Naive B cell (primary cell): ENCODE measurements at places on chromosomes 16 and 17. TPM values are rescaled to one million over a fixed set of nuclear protein-coding genes. Genes with fewer than 3 reads are reported as not detected.

- no peaks in the 10 kb centered on the region for H3K4me1 ChIP-seq
- no peak overlapping the region for H3K4me3 ChIP-seq
- no peak overlapping the region for H3K27ac ChIP-seq
- peaks cover 8% of the 10 kb centered on the region for H3K27me3 ChIP-seq
- peaks cover 5% of the 10 kb centered on the region for H3K36me3 ChIP-seq
- DNase-seq, result no peak
Observed at GRCh38 chr16:84897911-84898377, 78.2 kb downstream of the CRISPLD2 start.

- H3K36me3 ChIP-seq, result no peaks in the 10 kb centered on the region
- H3K27ac ChIP-seq, result no peak overlapping the region
- H3K27me3 ChIP-seq, result no peaks in the 10 kb centered on the region
- no peak overlapping the region for H3K4me3 ChIP-seq
- H3K4me1 ChIP-seq, result peaks cover 10% of the 10 kb centered on the region
- no peak for DNase-seq
Observed at GRCh38 chr16:49628148-49628547, 227.8 kb downstream of the ZNF423 start.

- no peak overlapping the region for H3K27ac ChIP-seq
- H3K36me3 ChIP-seq, result peaks cover 21% of the 10 kb centered on the region
- DNase-seq, result no peak
- peaks cover 5% of the 10 kb centered on the region for H3K4me1 ChIP-seq
Observed at GRCh38 chr16:22424161-22424937, 49.9 kb upstream of the CDR2 start.

DNA sequence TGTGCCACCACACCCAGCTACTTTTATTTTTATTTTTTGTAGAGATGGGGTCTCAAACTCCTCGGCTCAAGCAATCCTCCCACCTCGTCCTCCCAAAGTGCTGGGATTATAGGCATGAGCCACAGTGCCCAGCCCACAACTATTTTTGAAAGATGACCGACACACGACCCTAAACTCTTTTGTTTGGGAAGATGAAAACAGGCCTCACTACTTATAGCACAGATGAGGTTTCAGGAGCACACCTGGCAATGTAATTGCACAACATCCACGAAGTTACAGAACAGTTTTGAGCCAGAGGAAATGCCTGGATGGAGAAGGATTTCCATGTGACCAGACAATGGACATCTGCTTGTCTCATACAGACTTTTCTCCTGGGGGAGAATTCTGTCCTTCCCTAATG is 43.4 kb upstream of the PRSS54 start:
- no peaks in the 10 kb centered on the region for H3K36me3 ChIP-seq
- H3K4me3 ChIP-seq, result no peak overlapping the region
- DNase-seq, result no peak
- H3K27me3 ChIP-seq, result peaks cover 10% of the 10 kb centered on the region

GRCh38 chr17:79338604-79339003 is 264.0 kb downstream of the ENGASE start:
- H3K36me3 ChIP-seq, result no peaks in the 10 kb centered on the region
- peaks cover 52% of the 10 kb centered on the region for H3K4me1 ChIP-seq
- H3K27ac ChIP-seq, result peak overlapping the region; percentile 70
- H3K4me3 ChIP-seq, result no peak overlapping the region
- H3K27me3 ChIP-seq, result peaks cover 18% of the 10 kb centered on the region

DNA sequence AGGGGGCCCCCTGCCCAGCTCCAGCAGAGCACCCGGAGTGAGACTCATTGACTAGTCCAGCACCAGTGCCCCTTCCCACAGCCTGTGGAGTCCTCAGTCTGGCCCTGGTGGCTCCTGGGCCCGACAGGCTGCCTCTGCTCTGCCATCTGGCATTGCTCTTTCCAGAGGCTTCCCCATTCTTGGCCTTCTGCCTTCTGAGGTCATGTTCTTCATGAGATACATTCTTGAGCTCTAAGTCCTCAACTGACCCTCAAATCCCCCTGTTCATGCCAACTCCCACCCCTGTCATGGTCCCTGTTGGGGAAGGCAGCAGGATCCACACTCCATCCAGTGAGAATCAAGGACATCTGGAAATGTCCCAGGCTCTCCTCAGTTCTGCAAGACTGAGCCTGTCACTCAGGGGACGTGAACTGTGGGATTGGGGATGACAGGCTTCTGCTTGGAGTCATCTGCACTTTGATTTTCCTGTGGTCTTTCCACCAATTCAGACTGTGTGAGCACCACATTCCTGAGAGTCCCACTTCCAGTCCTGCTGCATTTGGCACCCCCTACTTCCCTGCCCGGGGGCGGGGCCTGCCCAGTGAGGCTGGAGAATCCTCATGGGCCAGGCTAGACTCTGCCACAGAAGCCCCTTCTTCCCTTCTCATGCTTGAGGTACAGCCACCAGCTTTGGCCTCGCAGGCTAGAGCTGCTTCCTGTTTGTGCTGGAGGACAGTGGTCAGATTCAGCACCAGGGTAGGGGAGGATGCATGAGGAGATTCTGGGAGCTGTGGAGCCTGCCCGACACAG is 2.7 kb downstream of the TRPV2 start:
- no peak for DNase-seq
- H3K36me3 ChIP-seq, result no peaks in the 10 kb centered on the region
- H3K4me3 ChIP-seq, result peak overlapping the region; percentile 69
- H3K4me1 ChIP-seq, result peaks cover 38% of the 10 kb centered on the region
- no peaks in the 10 kb centered on the region for H3K27me3 ChIP-seq
- H3K27ac ChIP-seq, result peak overlapping the region; percentile 50

DNA sequence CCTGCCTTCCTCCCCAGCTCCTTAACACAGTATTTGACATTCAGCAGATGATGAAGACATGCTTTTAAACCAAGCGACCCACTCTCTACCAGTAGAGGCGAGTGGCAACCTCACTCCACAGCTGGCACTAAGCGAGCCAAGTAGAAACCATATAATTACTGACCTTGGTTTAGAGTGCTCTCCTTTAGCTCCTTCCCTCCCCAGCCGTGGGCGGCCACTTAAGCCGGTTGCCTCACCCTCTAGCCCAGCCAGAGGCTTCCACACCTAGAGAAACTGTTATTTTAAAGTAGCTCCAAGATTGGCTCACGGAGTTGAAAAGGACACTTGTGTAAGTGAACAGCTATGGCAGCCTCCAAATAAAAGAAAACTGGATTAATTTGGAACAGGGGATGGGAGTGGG is 109.1 kb upstream of the CRHR1 start:
- no peak for DNase-seq
- H3K4me1 ChIP-seq, result no peaks in the 10 kb centered on the region
- H3K27ac ChIP-seq, result no peak overlapping the region

- no peak for DNase-seq
- H3K27me3 ChIP-seq, result no peaks in the 10 kb centered on the region
- H3K36me3 ChIP-seq, result no peaks in the 10 kb centered on the region
- no peaks in the 10 kb centered on the region for H3K4me1 ChIP-seq
- no peak overlapping the region for H3K4me3 ChIP-seq
Observed at GRCh38 chr17:64180089-64181073, 50.4 kb upstream of the ERN1 start.

- DNase-seq, result no peak
- peaks cover 15% of the 10 kb centered on the region for H3K4me1 ChIP-seq
- no peaks in the 10 kb centered on the region for H3K36me3 ChIP-seq
- no peaks in the 10 kb centered on the region for H3K27me3 ChIP-seq
- H3K4me3 ChIP-seq, result no peak overlapping the region
Observed at GRCh38 chr16:88806491-88807111, 3.0 kb downstream of the CDT1 start.

GRCh38 chr16:22671301-22672076 is 142.5 kb upstream of the HS3ST2 start:
- DNase-seq, result no peak
- no peak overlapping the region for H3K4me3 ChIP-seq
- H3K36me3 ChIP-seq, result no peaks in the 10 kb centered on the region

- H3K4me1 ChIP-seq, result no peaks in the 10 kb centered on the region
- H3K4me3 ChIP-seq, result no peak overlapping the region
- no peaks in the 10 kb centered on the region for H3K36me3 ChIP-seq
- H3K27ac ChIP-seq, result no peak overlapping the region
- no peak for DNase-seq
Observed at GRCh38 chr17:13265311-13265710, 247.5 kb upstream of the ELAC2 start.

DNA sequence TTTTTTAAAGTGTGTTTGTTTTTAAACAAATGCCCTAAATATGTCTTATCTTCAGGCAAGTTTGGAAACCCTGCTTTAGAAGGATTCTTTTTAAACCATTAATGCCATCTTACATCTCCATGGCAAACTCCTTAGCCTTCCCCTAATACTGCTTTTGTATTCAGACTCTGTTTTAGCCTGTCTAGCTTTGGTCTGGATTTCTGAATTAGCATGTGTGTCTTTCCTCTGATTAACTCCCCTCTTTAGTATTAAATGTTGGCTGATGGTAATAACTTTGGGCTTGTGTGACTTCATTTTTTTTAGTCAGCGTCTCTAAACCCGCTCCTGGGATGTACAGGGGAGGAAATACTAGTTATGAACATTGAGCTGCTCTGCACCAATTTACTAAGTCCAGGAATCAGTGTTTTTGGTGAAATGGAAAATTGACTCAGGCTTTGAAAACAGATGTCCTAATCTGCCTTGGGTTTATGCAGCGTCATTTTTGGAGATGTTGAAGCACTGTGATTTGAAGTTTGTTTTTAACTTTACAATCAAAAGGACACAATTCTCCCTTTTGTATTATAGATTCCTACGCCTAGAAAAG is 22.2 kb downstream of the WIPF2 start:
- H3K4me3 ChIP-seq, result no peak overlapping the region
- peak overlapping the region; percentile 23 for H3K27ac ChIP-seq
- no peaks in the 10 kb centered on the region for H3K27me3 ChIP-seq
- peaks cover 50% of the 10 kb centered on the region for H3K4me1 ChIP-seq
- no peak for DNase-seq

TLCD3B gene
- not detected for polyA plus RNA-seq

MT1M gene
- not detected for polyA plus RNA-seq

CACNA1G gene
- not detected for polyA plus RNA-seq
